CMK (cell line): ENCODE measurements at places on chromosomes 7 and 10.

- DNase-seq = no peak
These were observed 97.6 kb downstream of the LYZL1 start for GRCh38 chr10:29386342-29386999.

DNA sequence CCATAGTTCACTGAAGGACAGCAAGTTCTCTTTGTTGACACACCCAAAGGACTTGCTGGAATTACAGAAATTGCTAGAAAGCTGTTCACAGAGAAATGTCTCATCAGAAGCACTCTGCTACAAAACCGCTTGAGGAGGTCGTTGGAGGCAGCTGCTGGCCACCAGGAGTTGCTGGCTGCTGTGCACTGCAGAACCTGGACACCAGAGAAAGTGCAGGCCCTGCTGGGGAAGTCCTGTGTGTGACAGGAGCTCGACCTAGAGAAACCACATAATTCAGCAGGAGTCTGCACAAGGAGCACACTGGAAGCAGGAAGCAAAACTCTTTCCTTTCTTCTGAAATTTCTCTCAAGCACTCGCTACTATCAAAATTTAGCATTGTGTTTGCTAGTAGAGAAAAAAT, 461.5 kb upstream of the GHITM start:
- no peak for DNase-seq

DNA sequence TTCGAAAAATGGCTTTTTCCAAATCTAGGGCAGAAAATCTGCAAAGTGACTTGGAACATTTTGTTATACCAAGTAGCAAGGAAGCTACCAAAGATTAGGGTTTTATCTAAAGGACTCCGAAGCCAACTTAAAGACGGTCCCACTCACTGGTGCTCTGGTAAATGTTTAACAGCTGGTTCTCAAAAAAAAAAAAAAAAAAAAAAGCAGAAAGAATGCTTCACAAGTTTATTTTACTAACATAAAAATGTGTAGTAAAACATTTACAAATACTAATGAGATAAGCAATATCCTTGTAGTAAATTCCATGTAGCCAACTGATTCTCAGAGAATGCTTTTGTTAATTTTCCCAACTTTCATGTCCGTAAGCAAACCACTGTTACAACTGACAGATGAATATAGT, 38.4 kb downstream of the TAF3 start:
- DNase-seq = no peak

DNA sequence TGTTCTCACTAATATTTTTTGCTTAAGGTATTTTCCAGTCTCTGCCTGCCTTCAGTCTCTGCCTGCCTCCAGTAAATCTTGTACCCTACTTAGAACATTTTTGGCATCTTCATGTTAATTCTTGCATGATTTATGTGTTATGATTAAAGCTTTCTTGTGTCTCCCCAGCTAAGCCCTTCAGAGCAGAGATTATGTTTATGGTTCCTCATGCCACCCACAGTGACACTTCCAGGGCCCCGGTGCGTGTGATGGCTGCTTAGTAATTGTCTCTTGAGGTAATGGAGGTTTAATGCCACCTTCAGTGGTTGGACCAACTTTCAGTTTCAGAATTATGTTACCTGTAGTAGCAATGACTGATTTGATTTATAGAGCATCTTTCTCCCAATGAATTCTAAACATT, 70.6 kb upstream of the MET start:
- no peak for DNase-seq

GRCh38 chr7:79091661-79092060, 361.8 kb downstream of the MAGI2 start:
- DNase-seq = no peak
